ENCODE measurements at places on chromosomes 12 and 14. TPM values are rescaled to one million over a fixed set of nuclear protein-coding genes. Genes with fewer than 3 reads are reported as not detected.

DNA sequence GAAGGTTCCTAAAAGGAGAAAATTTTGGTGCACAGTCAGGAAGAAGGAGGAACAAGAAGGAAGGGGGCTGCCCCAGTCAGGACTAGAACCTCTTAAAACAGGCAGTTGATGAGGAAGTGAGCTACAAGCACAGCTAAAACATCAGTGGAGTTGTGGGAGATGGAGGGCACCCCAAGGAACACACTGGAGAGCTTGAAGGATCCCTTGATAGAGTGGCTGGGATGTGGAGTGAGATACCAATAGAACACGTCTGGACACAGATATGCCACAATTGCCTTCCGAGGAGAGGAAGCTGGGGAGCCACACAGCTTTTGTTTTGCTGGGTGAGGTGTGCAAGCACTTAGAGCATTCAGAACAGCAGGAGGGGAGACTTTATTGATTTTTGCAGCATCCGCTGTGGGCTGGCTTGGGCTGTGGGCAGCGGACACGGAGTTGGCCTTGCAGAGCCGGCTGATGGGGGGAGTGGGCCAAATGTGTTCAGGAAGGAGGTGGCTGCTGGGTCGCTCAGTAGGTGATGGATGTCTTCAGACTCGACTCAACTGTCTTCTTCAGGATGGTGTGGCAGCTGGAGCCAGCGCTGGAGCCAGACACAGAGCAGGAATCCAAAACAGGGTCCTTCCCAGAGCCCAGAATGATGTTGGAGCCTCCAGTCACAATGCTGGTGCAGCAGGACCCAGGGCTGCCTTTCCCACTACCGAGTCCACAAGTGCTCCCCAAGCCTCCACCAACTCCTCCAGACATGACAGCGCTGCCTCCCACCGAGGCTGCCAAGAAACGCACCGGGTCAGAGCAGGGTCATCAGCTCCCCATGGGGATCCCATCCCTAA lies 4.7 kb upstream of the KRT79 start:
- no peak for DNase-seq

GRCh38 chr12:18332173-18332572 lies 70.9 kb downstream of the PIK3C2G start:
- no peak for DNase-seq

GRCh38 chr12:57983146-57983857 lies 41.9 kb downstream of the ATP23 start:
- DNase-seq = peak; percentile 65

- no peak for DNase-seq
These were observed 10.5 kb upstream of the LRIG3 start for GRCh38 chr12:58930770-58931324.

Gene TAS2R31
- total RNA-seq = 2.3 TPM

Gene RAD51AP1
- 14.1 TPM for total RNA-seq

GRCh38 chr14:75714991-75715390 lies 53.9 kb downstream of the TTLL5 start:
- no peak for DNase-seq

- DNase-seq = peak; percentile 43
These were observed 48.8 kb downstream of the IPO8 start for GRCh38 chr12:30646821-30647220.

- no peak for DNase-seq
These were observed 293.2 kb upstream of the FAR2 start for GRCh38 chr12:28855761-28856310.

All from dermis microvascular lymphatic vessel endothelial cell (primary cell).